ENCODE measurements at places on chromosomes 4 and X.

DNA sequence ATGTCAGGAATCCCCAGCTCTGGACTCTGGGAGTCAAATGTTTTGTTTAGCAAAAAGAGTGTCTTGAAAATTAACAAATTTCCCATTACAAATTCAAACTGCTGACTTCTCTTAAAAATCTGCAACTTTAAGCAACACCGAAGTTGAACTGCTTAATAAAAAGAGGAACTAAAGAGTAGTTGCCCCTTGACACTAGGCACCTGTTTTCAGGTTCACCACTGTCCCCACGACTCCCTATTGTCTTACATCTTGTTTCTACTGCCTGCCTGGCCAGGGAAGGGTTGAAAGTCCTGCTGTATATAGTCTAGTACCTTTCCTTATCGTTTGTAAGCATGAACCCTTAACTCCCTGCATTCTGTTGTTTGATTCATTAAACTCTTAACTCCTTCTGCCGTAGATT, 173.9 kb downstream of the SCFD2 start:
- no peak for DNase-seq

- no peak for DNase-seq
Measured at GRCh38 chr4:8112036-8112576, 46.5 kb downstream of the ABLIM2 start.

GRCh38 chr4:154332681-154333421, 158.7 kb downstream of the DCHS2 start:
- peak; percentile 57 for DNase-seq

- peak; percentile 94 for DNase-seq
Measured at GRCh38 chr4:99088481-99089365, at the start of gene ADH5. ADH5 (minus strand) TSS chr4:99088788; CDS start chr4:99088700, 88 bp downstream.

DNA sequence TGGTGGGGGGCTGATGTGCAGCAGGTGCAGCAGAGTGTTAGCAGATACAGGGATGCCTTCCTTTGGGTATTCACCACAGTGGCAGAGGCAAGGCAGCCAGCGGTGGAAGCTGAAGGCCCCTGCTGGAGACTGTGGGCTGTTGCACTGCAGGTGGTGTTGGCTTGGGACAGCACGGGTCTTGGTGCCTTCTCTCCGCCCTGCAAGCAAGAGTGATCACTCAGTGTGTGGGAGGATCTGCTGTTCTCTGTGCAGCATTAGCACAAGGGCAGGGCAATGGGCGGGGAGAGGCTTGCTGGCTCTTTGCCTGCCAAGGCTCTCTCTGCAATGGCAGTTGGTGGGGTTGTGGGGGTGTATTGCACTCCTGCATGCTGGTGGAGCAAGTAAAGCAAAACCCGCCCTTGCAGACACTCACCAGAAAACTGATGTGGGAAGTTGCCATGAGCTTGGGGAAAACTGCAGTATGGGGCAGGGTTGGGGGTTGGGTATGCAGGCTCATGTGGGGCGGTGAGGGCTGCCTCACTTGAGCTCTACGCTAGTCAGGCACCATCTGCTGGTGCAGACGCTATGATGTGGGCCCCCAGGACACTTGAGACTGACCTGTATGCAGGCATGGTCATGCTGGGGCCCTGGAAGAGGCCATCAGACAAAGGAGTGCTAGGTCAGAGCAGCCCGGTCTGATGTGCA, 820.8 kb upstream of the GRIA3 start:
- DNase-seq, result no peak

DNA sequence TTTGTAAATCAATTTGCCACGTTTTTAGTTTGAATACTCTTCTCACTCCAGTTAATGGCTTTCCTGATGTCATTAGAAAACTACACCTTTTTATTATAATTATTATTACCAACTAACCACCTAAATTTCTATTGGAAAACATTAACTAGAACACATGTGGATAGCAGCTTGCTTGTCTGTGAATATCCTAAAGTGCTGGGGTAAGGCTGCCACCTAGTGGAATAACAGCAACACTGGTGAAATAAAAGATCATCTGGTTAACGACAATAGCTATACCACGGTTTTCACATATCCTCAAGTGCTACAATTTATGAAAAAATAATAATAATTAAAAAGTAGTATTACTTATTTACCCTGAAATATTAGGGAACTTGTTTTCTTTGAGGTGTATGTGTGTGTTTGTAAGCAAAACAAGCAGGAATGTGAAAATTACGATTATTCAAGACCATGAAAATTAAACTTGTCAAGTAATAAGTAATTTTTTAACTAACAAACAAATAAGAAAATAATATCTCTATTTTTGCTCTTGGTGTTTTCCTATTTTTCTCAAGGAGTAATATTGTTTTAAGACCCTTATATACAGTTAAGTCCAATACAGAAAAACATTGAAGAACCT, 130.1 kb upstream of the TECRL start:
- DNase-seq, result peak; percentile 68

GRCh38 chrX:50629774-50630173, 159.1 kb upstream of the DGKK start:
- no peak for DNase-seq

- no peak for DNase-seq
Measured at GRCh38 chr4:56405016-56405415, 17.7 kb upstream of the AASDH start.

DNA sequence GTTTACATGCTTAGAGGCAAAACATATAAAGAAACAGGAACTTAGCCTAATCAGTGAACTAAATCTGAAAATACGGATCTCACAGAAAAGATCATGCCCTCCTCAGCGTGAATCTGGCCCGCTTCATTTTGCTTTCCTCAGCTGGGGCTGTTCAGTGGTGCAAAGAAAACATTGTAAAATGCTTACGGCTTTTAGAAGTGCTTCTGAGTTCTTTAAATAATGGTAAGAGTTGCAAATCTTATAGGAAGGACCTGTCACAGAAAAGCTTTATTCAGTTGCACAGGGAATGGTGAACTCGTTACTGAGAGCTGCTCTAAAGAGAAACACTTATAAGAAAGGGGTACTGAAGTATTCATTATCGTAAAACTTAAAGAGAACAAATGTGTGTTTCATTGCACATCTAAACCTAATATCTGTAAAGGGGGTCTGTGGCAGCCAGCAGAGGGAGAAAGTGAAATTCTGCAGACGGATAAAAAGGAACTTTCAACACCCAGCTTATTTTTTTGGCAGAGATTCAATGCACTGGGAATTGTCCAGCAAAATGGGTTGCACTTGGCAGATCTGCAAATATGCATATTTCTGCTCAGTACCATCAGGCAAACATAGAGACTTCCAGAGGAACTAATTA, 139.2 kb upstream of the ANK2 start:
- no peak for DNase-seq

DNA sequence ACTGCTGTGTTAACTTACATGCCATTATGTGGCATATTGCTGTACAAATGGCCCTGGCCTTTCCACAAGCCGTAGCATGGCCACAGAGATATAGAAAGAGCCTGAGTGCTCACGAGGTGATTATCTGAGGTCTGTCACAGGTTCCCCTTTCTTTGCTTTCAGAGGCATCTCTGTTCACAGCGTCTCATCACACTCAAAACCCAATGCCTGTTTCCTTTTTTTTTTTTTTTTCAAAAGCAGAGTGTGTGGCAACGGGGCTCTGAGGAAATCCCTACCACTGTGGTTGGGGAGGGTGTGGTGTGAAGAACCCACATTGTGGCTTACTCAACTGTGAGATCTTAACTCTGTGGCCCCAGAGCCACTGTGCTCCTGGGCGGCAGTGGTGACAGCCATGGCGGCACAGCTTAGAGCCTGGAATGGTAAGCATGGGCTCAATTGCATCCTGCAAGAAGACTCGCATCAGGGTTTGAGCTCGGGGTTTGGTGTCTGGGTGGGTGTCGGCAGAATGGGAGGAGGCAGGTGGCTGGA, 30.8 kb downstream of the RTL5 start:
- peak; percentile 83 for DNase-seq

DNA sequence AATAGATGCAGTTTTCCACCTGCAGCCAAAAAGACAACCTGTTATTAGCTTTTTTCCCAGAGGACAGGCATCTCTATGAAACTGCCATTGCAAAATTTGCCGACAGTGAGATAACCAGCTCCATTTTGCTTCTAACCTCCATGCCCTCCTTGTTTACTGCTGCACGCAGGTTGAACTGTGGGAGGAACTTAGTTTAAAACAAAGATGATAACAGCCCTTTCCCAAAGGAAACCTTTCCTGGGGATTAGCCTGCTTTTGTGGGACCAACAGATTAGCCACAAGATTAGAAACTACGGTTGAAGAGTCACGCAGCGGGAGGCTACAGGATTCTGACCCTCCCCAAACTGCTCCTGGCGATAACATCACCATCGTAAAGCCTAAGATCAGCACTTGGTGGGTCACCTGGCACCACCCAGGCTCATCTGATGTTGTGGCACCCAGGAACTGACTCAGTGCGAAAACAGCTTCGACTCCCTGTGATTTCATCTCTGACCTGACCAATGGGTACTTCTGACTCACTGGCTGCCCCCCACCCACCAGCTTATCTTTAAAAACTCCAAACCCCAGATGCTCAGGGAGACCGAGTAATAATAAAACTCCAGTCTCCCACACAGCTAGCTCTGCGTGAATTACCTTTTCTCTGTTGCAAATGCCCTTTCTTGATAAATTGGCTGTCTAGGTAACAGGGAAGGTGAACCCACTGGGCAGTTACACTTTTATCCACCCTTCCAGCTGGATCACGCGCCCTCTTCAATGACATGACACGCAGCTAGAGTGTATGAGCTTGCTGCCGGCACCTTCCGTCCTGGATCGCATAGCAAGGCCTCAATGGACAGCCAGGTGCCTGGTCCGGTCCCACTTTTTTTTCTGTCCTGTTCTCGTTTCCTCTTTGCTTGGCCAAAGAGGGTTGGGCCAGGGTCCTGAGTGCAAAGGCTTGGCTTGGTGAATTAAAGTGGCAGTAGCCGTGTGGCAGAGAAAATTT, 27.2 kb downstream of the NOP14 start:
- peak; percentile 95 for DNase-seq

GRCh38 chr4:152825336-152825735, 45.6 kb downstream of the ARFIP1 start:
- DNase-seq, result no peak

DNA sequence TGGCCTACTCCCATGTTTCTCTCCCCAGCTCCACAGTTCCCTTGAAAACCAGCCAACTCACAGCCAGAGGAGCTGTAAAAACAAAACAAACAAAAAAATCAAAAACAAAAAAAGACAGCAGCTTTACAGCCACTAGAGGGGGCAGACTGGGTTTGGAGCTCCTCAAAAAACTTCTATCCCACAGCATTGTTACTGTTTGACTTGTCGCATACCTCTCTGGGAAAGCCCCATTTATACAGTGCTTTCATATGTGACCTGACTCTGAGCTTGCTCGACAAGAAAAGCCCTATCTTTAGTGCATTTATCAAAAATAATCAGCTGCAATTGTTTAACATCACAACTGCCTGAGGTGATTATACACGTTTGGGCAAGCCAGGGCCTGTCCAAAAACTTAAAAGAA, 21.6 kb downstream of the TSPAN6 start:
- DNase-seq, result peak; percentile 49

DNA sequence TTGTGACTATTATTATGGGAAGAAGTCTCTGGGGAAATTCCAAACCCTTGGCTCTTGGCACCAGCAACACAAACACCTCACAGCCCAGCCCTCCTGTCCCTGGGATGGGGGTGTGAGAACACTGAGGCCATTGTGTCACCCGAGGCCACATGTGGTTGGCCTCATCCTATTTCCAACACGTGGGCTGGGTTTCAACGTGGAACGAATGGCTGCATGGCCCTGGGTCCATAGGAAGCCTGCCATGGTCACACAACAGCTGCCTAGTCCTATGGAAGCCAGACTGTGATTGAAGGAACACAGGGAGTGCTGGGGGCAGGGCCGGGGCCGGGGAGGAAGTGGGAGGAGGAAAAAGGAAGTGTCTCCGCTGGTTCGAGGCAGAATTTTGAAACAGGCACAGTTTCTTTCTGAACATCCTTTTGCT, 10.0 kb downstream of the CLCN4 start:
- DNase-seq, result peak; percentile 24

GRCh38 chr4:110224812-110225211, 26.4 kb upstream of the ELOVL6 start:
- DNase-seq, result no peak

GRCh38 chr4:74996996-74997395, 64.1 kb downstream of the PARM1 start:
- DNase-seq, result no peak

GRCh38 chrX:5057786-5058185, 1170.9 kb downstream of the NLGN4X start:
- no peak for DNase-seq

GRCh38 chr4:139786494-139787354, 121.1 kb downstream of the MGST2 start:
- DNase-seq, result no peak

GRCh38 chrX:54473993-54474859, 21.8 kb downstream of the FGD1 start:
- DNase-seq, result no peak

- peak; percentile 12 for DNase-seq
Measured at GRCh38 chr4:169311643-169312365, 41.0 kb upstream of the SH3RF1 start.

- no peak for DNase-seq
Measured at GRCh38 chrX:126165721-126166461, at the start of gene DCAF12L2. DCAF12L2 (minus strand) TSS chrX:126166289; CDS start chrX:126165924, 365 bp downstream.

GRCh38 chr4:94673961-94674360, 83.8 kb upstream of the BMPR1B start:
- no peak for DNase-seq

DNA sequence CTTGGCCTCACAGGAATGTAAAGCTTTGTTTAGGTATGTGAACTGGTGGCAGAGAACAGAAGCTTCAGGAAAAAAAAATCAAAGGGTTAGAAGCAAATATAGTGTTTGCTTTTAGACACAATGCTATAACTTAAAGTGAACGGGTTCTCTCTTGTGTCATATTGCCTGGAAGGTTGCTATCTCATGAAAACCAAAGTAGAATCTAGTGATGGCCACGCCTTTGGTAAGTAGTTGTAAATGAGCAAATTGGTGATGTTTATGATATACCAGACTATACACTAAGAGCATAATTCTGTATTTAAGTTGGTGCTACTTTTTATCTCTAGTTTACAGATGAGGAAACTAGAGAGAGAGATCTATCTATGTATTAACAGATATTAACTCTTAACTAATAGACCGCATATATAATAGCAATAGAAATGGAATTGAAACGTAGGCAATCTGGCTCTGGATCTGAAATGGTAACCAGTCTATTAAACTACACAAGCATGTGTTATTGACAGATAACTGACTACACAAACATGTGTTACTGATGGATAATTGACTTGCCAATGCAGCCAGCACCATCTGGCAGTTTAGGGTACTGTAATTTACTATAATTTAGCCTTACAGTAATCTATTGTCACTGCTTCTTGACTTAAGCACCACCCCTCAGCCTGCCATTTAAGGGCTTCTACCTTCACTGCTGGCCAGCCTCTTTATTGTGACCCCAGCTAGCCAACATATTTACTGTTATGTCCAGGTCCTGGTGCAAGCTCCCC, 40.8 kb downstream of the HCCS start:
- DNase-seq, result no peak

Data from activated CD4-positive, alpha-beta T cell treated with anti-CD3 and anti-CD28 coated beads, Interleukin-2, Interleukin-6, amounts not matched to agents 100 ng/mL and 50 ng/mL, durations not matched to agents 16 hours and 8 hours (primary cell).